DND-41 (cell line): ENCODE measurements at places on chromosomes 11 and 22.

DNA sequence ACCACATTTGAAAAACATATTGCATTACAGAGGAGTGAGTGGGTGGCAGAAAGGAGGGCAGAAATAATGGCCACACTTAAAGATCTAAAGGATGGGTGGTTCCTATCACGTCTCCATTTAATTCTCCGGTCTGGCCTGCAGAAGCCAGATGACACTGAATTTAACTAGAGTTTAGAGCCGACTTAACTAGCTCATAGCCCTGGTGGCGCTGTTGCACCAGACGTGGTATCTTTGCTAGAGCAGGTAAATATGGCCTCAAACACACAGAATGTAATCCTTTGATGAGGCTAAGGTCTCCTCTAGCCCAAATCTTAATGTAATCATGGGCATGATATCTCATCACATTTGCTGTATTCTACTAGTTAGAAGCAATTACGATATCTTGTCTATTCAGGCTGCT, 51.5 kb upstream of the GAL start:
- DNase-seq = peak; percentile 62

DNA sequence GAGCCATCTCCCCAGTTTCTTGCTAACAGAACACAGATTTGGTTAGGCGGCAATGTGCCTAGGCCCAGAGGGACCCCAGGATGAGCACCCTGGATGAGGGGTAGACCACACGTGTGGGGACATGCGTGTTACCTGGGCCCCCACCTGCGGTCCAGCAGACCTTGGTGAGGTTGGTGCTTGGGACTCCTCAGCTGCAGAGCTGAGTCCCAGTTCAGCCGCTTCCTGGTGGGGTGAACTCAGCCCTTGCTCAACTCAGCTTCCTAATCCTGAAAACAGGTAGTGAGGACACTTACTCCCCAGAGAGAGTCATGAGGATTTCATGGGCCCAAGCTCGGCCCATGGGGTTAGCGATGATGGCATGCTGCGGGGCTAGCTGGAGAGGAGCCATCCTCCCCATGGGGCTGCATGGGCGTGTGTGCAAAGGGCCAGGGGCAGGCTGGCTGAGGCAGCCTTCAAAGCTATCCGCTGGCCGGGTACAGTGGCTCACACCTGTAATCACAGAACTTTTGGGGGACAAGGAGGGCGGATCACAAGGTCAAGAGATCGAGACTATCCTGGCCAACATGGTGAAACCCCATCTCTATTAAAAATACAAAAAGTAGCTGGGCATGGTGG, 46.9 kb upstream of the SHISAL1 start:
- DNase-seq = no peak

- DNase-seq = no peak
Observed at GRCh38 chr11:28461846-28462245, 353.7 kb downstream of the METTL15 start.

DNA sequence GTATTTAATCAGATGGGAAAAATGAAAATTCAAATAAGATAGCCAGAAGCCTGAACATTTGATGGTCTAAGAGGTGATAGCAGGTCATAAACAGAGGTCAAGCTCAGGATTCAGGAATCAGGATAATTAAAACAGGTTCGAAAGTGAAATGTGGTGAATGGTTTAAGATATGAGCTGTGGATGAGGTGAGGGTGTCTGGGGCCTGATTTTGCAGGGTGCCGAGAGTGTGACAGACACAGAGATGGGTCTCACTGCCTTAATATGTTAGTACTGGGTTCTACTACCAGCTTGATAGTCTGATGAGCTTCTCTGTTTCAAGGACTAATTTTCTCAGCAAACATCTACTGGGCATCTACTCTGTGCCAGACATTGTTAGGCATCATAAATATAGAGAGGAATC, 19.9 kb upstream of the EMSY start:
- DNase-seq = no peak

DNA sequence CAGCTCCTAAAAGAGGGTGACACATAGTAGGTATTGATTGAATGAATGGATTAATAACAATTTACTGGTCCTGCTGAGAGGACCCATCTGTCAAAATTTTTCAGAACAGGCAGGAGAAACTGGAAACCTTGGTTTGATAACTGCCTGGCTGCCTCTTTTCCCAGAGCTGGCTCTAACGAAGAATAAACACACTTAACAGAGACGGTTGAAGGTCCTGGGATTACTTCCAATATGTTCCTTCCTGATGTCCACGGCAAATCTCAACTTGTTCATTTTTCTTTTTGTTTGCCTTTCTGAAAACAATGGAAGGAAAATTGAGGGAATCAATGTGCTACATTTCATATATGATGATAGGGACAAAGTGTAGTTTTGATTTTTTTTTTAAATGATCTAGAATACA, 76.5 kb upstream of the SYT13 start:
- no peak for DNase-seq

GRCh38 chr11:68107689-68108088, 13.5 kb downstream of the CHKA start:
- no peak for DNase-seq

DNA sequence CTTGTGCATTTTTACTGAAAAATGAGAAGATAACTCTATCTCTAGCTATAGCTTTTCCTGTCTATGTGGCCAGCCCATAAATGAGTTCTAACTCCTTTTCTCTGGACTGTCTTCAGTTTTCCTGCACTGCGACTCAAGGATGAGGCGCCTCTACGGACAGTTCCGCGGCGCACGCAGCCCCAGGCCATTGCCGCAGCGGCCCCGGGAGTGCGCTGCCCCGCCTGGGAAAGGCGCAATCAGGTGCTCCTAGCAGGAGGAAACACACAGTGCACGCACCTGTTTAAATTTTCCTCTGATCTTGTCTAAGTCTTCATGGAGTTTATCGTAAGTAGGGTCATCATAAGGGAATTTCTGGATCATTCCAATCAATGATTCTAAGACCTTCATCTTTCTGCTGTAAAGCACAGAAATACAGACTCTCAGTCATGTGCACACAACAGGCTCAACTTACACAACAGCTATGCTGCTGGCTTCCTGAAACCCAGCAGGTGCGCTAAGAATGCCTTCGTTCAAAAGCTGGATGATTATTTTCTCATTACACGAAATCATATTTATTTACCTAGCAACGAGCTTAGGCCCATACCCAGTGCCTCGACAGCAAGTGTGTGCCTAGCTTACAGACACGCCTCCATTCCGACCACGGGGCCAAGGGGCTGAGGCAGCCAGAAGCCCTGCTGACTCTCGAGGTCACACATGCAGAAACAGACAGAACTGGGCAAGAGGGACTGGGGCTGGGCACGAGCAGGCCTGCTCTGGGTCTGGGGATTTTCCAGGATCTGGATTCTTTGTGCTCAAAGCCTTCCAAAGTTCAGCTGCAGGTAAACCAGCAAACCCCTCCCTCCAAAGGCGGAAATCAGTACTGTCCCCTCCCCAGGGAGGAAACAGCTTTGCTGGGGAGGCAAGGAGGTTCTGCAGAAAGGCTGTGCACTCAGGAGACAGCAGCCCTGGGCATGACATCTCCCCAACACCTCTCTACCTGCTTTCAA, 7.2 kb downstream of the LTO1 start:
- DNase-seq = no peak

GRCh38 chr11:26150031-26150430, 181.9 kb upstream of the ANO3 start:
- no peak for DNase-seq

DNA sequence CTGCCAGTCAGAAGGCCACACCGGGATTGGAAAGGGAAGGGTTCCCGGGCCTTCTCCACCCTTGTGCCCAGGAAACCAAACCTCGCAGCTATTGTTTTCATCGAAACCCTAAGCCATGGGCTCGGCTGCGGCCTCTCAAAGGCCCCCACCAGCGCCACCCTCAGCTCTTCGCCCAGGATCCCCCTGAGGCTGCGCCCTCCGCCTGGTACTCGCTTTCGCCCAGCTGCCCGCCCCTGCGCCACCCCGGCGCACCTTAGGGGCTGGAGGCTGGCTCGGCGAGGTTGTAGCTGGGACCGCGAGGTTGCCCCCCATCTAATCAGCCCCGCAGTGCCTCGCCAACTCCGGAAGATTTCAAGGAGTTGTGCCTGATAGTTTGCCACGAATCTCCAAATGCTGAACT, 49.0 kb downstream of the FZD4 start:
- DNase-seq = no peak

GRCh38 chr22:49996119-49996517, 16.4 kb downstream of the IL17REL start:
- DNase-seq = no peak

DNA sequence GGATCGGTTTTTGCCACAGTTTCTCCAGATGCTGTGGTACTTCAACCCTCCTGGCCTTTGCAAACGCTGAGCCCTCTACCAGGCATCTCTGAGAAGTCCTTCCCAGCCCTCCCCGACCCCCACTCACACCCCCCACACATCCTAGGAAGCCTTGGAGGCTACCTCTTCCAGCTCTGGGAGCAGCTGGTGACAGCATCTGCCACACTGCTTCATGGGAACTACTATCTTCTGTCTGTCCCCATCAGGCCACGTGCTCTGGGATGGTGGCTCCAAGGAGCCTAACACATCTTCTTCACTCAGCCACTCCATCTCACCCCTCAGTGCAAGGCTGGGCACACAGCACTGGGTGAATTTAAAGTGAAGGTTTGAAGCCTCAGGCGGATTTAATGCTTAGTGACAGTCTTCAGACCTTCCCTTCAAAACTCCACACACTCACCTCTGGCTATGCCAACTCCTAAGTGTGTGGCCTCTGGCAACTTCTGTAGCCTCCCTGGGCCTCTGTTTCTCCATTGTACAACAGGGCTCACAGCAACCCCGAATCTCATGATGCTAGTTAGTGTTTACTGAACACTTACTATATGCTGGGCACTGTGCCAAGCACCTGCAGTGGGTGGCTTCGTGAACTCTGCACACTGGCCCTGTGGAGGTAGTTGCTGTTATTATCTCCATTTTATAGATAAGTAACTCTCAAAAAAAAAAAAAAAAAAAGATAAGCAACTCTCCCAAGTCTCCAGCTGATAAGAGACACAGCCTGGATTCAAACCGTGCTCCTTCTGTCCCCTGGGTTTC, 7.3 kb upstream of the TP53I11 start:
- no peak for DNase-seq

- no peak for DNase-seq
Observed at GRCh38 chr22:49295851-49296560, 531.7 kb downstream of the BRD1 start.

- no peak for DNase-seq
Observed at GRCh38 chr22:46502440-46503175, 34.8 kb downstream of the CELSR1 start.

DNA sequence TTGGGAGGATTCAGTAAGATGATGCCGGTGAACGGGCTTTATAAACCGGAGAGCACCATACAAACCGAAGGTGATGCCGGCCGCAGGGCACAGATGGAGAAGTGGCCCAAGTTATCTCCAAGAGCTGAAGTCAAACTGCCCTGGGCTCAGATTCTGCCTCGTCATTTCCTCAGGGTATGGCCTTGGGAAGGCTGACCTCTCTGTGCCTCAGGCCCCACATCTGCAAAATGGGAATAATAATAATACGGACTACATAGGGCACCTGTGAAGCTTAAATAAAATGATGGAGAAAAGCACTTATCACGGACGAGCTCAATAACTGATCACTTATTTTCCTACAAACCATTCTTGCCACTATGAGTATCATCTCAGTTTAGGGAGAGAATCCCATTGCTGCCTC, 29.9 kb downstream of the DSCAML1 start:
- DNase-seq = no peak

- no peak for DNase-seq
Observed at GRCh38 chr11:125585487-125585886, 7.2 kb upstream of the STT3A start.

- no peak for DNase-seq
Observed at GRCh38 chr11:17403980-17404759, 15.7 kb upstream of the KCNJ11 start.

DNA sequence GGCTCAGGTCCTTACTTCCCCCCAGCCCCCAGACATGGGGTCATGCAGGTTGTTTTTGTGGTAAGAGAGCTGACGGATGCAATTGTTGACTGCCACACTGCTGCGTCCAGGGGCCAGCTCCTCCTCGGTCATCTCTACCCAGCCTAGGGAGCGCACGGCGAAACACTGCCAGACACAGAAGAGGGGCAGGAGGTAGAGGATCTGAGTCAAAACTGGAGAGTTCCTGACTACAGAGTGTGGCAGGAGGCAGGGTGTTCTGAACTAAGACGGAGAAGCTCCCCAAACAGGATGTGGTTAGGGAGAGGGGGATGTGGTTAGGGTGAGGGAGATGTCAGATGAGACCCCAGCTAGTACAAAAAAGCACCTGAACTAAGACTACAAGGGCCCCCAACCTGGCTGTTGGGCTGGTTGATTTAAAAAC, 12.3 kb downstream of the SMPD1 start:
- DNase-seq = peak; percentile 94

GRCh38 chr11:119774172-119774763, 45.3 kb upstream of the NECTIN1 start:
- DNase-seq = peak; percentile 70

GRCh38 chr22:23033116-23033905, 37.0 kb upstream of the GNAZ start:
- no peak for DNase-seq

- DNase-seq = no peak
Observed at GRCh38 chr11:27253224-27253623, 109.8 kb downstream of the CCDC34 start.

DNA sequence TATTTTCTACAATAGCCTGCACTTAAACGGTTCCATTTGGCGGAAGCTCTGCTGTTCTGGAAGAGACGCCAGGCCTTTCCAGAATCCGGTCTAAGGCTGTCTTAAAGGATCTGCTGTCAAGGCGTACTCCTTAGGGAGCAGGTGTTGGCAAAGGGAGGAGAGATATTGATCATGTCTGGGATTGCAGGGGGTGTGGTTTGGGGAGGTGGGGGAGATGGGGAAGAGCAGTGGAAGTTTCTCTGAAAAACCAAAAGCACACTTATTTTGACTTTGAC, 22.5 kb upstream of the WNT11 start:
- DNase-seq = no peak

GRCh38 chr22:46857142-46857884, 94.9 kb downstream of the TBC1D22A start:
- no peak for DNase-seq
